Left ventricle myocardium inferior (tissue), 1 donor: ENCODE measurements at places on chromosomes 3 and 15. TPM values are rescaled to one million over a fixed set of nuclear protein-coding genes. Genes with fewer than 3 reads are reported as not detected.

Gene KCTD6
- total RNA-seq: 6.2 TPM

Gene POC1A
- total RNA-seq: 1.2 TPM

Gene GOLGA6L7
- not detected for total RNA-seq

Gene ADGRG7
- total RNA-seq: not detected

Gene HTR3E
- not detected for total RNA-seq

GRCh38 chr3:13188975-13189374, 115.7 kb upstream of the IQSEC1 start:
- no peak for DNase-seq
- H3K27ac ChIP-seq: no peak overlapping the region
- no peak overlapping the region for H3K4me3 ChIP-seq
- H3K36me3 ChIP-seq: no peaks in the 10 kb centered on the region
- H3K4me1 ChIP-seq: peaks cover 20% of the 10 kb centered on the region

DNA sequence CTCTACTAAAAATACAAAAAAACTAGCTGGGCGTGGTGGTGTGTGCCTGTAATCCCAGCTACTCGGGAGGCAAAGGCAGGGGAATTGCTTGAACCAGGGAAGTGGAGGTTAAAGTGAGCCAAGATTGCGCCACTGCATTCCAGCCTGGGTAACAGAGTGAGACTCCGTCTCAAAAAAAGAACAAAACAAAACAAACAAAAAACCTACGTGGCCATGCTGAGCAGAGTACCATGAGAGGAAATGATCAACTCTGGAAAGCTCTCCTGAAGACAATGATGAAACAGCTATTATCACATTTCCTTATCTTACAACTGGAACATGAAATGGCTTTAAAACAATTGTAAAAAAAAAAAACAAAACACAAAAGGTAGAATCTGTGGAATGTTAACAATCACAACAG, 75.2 kb downstream of the CHSY1 start:
- no peaks in the 10 kb centered on the region for H3K27me3 ChIP-seq
- no peak overlapping the region for H3K4me3 ChIP-seq
